ENCODE measurements at places on chromosomes 16 and 17. TPM values are rescaled to one million over a fixed set of nuclear protein-coding genes. Genes with fewer than 3 reads are reported as not detected.

SLFN13 gene
- total RNA-seq, result 9.1 TPM

TLE7 gene
- total RNA-seq, result not detected

DECR2 gene
- total RNA-seq, result 14.6 TPM

SMPD3 gene
- not detected for total RNA-seq

MYOCD gene
- 0.38 TPM for total RNA-seq

HBA1 gene
- not detected for total RNA-seq

CCL16 gene
- not detected for total RNA-seq

ADGRG1 gene
- total RNA-seq, result 2.7 TPM

ALDH3A2 gene
- total RNA-seq, result 21.0 TPM

UMOD gene
- total RNA-seq, result not detected

MC1R gene
- 2.9 TPM for total RNA-seq

PIK3R5 gene
- total RNA-seq, result 14.5 TPM

SLFN12L gene
- not detected for total RNA-seq

PNMT gene
- total RNA-seq, result not detected

TBC1D3 gene
- total RNA-seq, result not detected

Measured in endothelial cell (in vitro differentiated cells).